ENCODE measurements at places on chromosomes 5 and 9. TPM values are rescaled to one million over a fixed set of nuclear protein-coding genes. Genes with fewer than 3 reads are reported as not detected.

DNA sequence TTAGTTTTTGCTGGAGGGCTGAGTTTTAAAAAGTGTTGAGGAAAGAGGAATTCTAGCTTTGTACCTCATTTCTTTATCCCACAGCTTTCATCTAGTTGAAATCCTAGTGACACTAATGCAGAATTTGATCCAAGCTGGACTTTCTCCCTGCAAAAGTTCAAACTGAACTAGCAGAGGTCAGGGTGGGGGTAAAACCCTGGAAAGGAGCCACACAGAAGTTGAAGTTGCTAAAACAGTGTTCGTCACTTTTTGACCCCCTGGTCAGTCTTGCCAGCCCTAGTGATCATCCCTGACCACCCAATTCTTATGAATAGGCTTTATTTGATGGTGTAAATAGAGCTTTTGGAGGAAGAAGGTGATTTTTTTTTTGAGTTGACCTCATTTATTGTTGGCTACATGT lies 390.4 kb downstream of the TMEM38B start:
- no peak for DNase-seq

- DNase-seq: no peak
Observed at GRCh38 chr9:16459421-16460148, 410.9 kb downstream of the BNC2 start.

DNA sequence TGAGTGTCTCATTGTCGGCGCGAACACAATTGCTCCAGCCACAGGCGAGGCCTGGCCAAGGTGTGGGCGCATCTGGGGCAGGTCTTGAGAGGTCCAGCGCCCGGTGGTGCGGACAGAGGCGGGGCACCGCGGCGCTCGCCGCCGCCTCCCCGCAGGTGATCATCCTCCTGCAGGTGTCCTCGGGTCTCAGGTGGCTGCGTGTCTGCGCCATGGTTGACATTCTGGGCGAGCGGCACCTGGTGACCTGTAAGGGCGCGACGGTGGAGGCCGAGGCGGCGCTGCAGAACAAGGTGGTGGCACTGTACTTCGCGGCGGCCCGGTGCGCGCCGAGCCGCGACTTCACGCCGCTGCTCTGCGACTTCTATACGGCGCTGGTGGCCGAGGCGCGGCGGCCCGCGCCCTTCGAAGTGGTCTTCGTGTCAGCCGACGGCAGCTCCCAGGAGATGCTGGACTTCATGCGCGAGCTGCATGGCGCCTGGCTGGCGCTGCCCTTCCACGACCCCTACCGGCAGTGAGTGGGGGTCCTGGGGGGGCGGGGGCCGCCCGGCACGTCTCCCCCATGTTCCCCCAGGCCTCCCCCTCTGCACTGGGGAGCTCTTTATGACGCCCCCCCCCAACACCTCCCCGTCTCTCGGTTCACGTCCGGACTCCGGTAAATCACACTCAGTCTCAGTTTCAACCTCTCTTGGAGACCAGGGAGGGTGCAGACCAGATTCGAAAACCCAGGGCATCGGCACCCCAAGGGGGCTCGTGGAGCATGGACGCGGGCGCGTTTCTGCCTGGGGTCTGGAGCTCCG lies 446 bp downstream of the NXNL2 start:
- DNase-seq: peak; percentile 67

The WDR38 gene
- not detected for total RNA-seq
